A549 treated with CpdA at 1 μM for 4 hours (cell line): ENCODE measurements at places on chromosomes 2 and 18. TPM values are rescaled to one million over a fixed set of nuclear protein-coding genes. Genes with fewer than 3 reads are reported as not detected.

HES6 gene
- 7.8 to 15.2 TPM (median 13.7 TPM) in 5 replicates for total RNA-seq

FAM98A gene
- 64.3 to 142 TPM (median 72.5 TPM) in 5 replicates for total RNA-seq

ZNF804A gene
- total RNA-seq: not detected in 5 replicates

NPPC gene
- total RNA-seq: 0.11 to 0.31 TPM (median 0.27 TPM) in 5 replicates

ST8SIA5 gene
- 0.03 TPM in 1 of 5 replicates, not detected in the others for total RNA-seq

HOXD11 gene
- 6.1 to 8.3 TPM (median 6.6 TPM) in 5 replicates for total RNA-seq

PPP4R1 gene
- total RNA-seq: 40.3 to 49.9 TPM (median 41.6 TPM) in 5 replicates

KLHL29 gene
- 3.8 to 5.1 TPM (median 4.3 TPM) in 5 replicates for total RNA-seq

IMMT gene
- 106 to 117 TPM (median 111 TPM) in 5 replicates for total RNA-seq

CPO gene
- total RNA-seq: 0.13 TPM in 1 of 5 replicates, not detected in the others

COPS9 gene
- total RNA-seq: 239 to 305 TPM (median 293 TPM) in 5 replicates

PIEZO2 gene
- total RNA-seq: 0.41 to 0.79 TPM (median 0.58 TPM) in 5 replicates

PLB1 gene
- total RNA-seq: 1.0 to 2.1 TPM (median 1.6 TPM) in 5 replicates

ODC1 gene
- total RNA-seq: 133 to 155 TPM (median 139 TPM) in 5 replicates

CYBRD1 gene
- total RNA-seq: 26.3 to 37.3 TPM (median 34.4 TPM) in 5 replicates

OXER1 gene
- total RNA-seq: not detected in 5 replicates

PSMA8 gene
- not detected in 5 replicates for total RNA-seq

RAB1A gene
- total RNA-seq: 208 to 255 TPM (median 239 TPM) in 5 replicates

TMEM247 gene
- not detected in 5 replicates for total RNA-seq

DCDC2C gene
- total RNA-seq: 0.29 to 0.36 TPM in 2 of 5 replicates, not detected in the others

NEU2 gene
- total RNA-seq: not detected in 5 replicates

TUBA4A gene
- total RNA-seq: 378 to 475 TPM (median 406 TPM) in 5 replicates

SGO2 gene
- total RNA-seq: 11.9 to 15.5 TPM (median 13.9 TPM) in 5 replicates

RNU2-63P gene
- not detected in 5 replicates for total RNA-seq

WNT10A gene
- 0.06 to 0.24 TPM (median 0.10 TPM) in 4 of 5 replicates, not detected in the other for total RNA-seq

FOXI3 gene
- not detected in 5 replicates for total RNA-seq

OSR1 gene
- total RNA-seq: 4.6 to 9.8 TPM (median 5.4 TPM) in 5 replicates

DYSF gene
- 0.73 to 0.94 TPM (median 0.81 TPM) in 5 replicates for total RNA-seq

HS1BP3 gene
- total RNA-seq: 35.6 to 41.5 TPM (median 41.1 TPM) in 5 replicates

GCG gene
- not detected in 5 replicates for total RNA-seq

SAP130 gene
- 11.2 to 14.2 TPM (median 12.9 TPM) in 5 replicates for total RNA-seq

TCF23 gene
- total RNA-seq: not detected in 5 replicates

AOX1 gene
- total RNA-seq: 2.5 to 3.8 TPM (median 2.9 TPM) in 5 replicates

ORMDL1 gene
- total RNA-seq: 37.8 to 53.4 TPM (median 45.3 TPM) in 5 replicates

ACVR1C gene
- total RNA-seq: 0.01 to 0.05 TPM (median 0.02 TPM) in 4 of 5 replicates, not detected in the other
